ENCODE measurements at places on chromosomes 6 and 20.
A peak's percentile ranks its signal among the peaks of the same experiment; 100 is the strongest.

DNA sequence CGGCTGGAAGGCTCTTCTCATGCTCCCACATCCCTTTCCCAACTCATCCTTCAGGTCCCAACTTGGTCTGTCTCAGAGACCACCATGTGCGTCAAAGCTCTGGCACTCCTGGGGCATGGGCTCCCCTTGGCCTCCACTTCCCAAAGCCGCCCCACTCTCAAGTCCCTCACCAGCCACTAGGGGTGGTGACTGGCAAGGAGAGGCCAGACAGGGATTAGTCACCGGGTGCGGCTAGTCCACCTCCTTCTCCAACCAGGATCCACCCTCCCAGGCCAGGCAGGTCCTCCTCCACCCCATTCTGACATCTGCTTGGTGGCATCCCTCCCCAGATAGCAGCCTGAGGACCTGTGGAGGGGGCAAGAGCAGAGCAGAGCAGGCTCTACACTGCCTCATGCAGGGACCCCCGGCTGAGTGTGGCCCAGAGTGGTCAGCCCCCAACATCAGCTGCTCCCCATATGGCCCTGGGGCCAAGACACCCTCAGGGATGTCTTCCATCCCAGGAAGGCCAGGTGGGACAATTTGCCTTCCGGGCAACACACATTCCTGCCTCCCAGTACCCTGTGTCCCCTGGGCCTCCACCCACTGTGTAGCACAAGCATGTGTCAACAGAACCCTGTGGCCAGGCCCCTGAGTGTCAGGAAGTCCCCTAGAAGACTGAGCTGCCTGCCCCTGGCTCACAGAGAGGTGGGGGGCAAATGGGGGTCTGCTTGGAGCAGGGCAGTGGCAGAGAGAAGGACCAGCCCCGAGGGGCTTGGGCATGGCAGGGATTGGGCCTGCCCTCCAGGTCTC lies 29.2 kb downstream of the YTHDF1 start:
- H3K36me3 ChIP-seq, result no peaks in the 10 kb centered on the region
- H3K4me3 ChIP-seq, result no peak overlapping the region
- no peak for DNase-seq
- no peaks in the 10 kb centered on the region for H3K27me3 ChIP-seq

DNA sequence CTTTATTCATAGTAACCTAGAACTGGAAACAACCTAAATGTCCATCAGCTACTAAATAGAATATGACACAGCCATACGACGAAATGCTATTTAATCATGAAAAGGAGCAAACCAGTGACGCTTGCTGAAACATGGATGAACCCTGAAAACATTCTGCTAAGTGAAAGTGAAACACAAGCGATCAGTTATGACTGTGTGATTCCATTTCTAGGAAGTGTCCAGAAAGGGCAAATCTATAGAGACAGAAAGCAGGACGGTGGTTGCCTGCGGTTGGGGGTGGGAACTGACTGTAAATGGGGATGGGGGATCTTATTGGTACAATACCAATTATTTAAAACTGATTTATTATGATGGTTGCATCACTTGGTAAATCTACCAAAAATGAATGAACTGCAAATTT lies 126.8 kb downstream of the IPCEF1 start:
- H3K4me1 ChIP-seq, result no peaks in the 10 kb centered on the region
- no peaks in the 10 kb centered on the region for H3K36me3 ChIP-seq
- no peak overlapping the region for H3K4me3 ChIP-seq
- no peak for DNase-seq
- no peak overlapping the region for H3K27ac ChIP-seq
- no peaks in the 10 kb centered on the region for H3K27me3 ChIP-seq

GRCh38 chr6:36285187-36285671 lies 15.4 kb downstream of the PNPLA1 start:
- no peaks in the 10 kb centered on the region for H3K36me3 ChIP-seq
- H3K4me1 ChIP-seq, result no peaks in the 10 kb centered on the region
- no peak overlapping the region for H3K27ac ChIP-seq
- no peak overlapping the region for H3K4me3 ChIP-seq
- no peak for DNase-seq
- no peaks in the 10 kb centered on the region for H3K27me3 ChIP-seq

DNA sequence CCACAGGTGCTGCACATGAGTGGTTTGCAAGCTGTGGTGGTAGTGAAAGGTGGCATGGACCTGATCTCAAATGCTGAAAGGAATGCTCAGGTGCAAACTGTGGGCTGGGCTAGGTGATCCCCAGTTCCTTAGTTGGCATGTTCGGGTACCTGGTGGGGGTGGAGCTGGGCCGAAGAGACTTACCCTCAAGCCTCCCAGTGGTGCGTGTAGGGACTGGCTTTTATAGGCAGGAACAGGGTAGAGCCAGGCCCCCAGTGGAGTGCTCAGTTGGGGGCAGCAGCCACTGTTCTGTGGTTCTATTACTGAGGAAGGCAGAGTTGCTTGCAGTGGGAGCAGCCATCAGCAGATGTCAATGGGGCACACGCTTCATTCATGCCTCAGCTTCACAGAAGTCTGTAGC lies 399.8 kb downstream of the HTR1B start:
- no peaks in the 10 kb centered on the region for H3K27me3 ChIP-seq
- no peak for DNase-seq
- no peaks in the 10 kb centered on the region for H3K4me1 ChIP-seq
- H3K4me3 ChIP-seq, result no peak overlapping the region
- H3K27ac ChIP-seq, result no peak overlapping the region

- H3K27ac ChIP-seq, result no peak overlapping the region
- H3K4me3 ChIP-seq, result peak overlapping the region; percentile 10
- DNase-seq, result no peak
- H3K27me3 ChIP-seq, result no peaks in the 10 kb centered on the region
These were observed 109.5 kb upstream of the CLDN20 start for GRCh38 chr6:155154158-155154830.
